ENCODE measurements at places on chromosomes 1 and 21.

GRCh38 chr1:186643614-186644013, 36.6 kb downstream of the PTGS2 start:
- DNase-seq = no peak

DNA sequence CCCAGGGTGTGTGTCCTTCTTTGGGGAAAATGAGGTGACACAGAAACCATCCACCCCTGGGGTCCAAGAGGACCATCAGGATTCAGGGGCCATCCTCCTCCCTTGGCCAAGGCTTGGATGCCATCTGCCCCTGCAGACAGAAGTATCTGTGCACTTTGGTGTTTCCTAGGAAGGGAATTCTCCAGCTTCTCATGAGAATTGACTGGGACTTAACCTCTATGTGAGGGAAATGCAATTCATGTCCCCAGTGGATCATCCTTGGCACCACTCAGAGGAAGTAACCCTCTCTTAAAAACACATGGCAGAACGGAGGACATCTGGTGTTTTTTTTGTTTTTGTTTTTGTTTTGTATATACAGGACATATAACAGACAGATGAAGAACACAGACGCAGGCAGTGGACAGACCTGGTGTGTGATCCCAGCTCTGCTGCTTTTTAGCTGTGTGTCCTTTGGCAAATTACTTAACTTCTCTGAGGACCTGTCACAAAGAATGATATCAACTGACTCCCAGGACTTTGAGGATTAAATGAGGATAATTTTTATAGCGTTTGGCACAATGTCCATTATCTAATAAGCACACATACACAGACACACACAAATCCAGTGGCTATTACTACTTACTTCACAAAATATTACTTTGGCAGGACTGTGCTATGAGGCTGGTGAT, 3.8 kb downstream of the TNN start:
- no peak for DNase-seq

- no peak for DNase-seq
These were observed 51.3 kb downstream of the ABL2 start for GRCh38 chr1:179178183-179178582.

- DNase-seq = no peak
These were observed 378 bp downstream of the ANKRD65 start for GRCh38 chr1:1420654-1421141.

DNA sequence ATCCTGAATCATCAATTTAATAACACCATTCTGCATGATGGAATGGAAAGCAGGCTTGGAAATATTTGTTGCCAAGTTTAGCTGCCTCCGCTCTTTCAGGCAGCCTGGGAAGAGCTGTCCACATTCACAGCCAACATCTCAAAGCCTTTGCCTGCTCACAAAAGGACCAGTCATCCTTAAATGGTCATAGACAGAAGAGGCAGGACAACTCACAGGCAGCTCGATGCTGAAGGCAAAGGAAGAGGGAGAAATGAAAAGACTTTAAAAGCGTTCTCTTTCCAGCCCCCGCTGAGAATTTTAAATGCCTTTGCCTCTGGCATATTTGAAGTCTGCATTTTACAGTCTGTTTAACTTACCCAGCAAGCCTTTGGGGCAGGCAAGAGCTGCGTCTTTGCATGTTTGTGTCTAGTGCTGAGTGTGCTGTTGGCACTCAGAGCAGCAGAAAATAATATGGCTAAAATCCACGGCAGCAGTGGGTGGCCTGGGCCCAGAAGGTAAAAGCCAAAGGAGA, 68.9 kb downstream of the NMNAT2 start:
- DNase-seq = no peak

GRCh38 chr1:217333939-217334338, 297.0 kb downstream of the GPATCH2 start:
- DNase-seq = no peak

DNA sequence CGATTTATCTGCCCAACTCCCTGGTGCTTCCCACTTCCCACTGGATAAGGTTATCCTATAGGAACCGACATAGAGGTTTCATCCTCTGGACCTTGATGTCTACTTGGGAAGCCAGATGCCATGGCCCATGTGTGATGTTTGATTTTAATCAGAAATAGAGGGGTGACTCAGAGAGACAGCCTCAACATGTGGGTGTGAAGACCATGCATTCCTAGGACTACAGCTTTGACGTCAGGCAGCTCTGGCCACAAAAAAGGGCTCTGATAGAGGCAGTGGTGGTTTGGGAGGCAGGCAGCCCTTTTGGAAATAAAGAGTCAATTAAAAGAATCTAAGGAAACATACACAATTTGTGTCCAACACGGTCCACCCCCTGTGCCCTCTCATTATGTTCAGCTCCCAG, 5.2 kb upstream of the SH2D2A start:
- no peak for DNase-seq

DNA sequence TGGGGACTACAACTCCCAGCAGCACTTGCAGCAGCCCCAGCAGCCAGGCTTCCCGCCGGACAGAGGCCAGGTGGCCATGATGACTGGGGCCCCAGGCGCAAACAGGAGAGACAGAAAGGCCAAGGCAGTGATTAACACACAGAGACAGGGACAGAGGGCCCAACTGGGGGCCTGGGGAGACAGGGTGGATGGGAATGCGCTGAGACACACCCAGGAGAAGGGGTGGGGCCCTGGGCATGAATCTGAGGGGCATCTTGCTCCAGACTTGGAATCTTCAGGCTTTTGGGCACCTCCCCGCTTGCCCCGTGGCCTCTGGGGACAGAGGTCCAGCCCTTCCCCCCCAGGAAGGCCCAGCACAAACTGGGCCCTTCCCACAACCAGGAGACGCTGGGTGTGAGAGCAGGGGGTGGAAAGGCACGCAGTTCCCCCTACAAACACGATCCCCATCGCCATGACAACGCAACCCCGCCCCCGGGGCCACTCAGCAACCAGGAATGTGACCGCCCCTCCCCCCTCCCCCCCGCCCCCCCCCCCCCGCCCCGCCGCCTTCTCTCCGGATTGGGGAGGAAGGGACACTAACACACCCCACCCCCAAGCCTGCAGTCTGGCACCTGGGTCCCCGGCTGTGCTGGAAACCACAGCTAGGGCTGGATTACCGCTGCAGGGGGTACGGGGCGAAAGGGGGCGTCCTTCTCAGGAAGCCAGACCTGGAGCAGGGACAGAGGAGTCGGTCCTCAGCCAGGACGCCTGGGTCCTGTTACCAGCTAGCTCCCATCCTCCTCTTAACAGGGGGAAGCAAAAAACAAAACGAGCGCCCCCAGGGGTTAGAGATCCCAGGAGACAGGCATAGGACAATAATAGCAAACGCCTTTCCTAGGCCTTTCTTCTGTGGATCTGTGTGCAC, 4.5 kb downstream of the HDGF start:
- peak; percentile 96 for DNase-seq

DNA sequence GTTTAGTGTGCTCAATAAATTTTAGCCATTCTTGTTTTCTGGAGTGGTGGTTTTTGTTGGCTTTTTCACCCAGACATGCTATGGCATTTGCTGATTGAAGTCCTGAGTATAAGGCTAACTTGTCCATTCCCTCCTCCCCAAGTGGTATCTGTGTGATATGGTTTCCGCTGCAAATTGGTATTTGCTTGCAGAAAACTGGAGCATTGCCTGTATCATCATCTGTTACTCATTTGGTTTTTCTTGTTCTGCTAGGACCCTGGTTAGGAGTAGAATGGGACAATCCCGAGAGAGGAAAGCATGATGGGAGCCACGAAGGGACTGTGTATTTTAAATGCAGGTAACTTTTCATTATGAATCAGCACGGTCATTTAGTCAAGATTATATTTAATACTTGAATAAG, 34.0 kb downstream of the TBCE start:
- no peak for DNase-seq

DNA sequence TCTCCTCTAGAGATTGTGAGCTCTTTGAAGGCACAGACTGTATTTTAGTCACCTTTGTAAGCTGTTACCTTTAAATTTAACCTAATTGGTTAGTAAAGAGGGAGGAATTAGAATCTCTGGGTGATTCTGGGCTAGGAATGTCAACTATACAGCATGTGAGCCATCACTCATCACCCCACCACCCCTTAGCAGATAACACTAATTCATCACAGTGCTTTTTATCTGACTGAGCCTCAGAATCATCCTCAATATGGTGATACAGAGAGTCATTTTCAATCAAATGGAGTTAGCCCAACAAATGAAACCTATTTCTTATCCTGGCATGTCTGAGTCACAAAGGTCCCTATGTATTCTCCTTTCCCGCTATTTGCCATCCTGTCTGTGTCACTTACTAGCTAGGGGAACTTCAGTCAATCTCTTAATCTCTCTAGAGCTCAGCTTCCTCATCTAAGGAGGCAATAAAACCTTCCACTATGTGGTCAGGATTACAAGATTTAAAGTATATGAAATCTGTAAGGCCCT, 13.3 kb downstream of the KCNJ10 start:
- no peak for DNase-seq

- no peak for DNase-seq
These were observed 550.2 kb downstream of the LMO4 start for GRCh38 chr1:87878873-87879272.

DNA sequence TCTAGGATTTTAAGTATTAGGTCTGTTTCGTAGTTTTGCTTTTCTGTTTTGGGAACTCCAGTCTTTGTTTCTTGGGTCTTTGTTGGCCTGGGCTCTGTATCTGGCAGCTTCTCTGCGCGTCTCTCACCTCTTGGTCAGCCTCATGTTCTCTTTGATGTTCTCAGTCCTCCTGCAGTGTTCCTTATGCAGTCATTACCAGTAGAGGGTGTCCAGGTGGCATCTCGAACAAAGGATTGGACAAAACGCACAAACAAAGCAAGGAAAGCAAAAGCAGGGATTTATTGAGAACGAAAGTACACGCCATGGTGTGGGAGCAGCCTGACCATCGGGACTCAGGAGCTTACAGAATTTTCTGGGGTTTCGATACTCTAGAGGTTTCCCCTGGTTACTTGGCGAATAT, 133.7 kb upstream of the COL6A1 start:
- DNase-seq = no peak

DNA sequence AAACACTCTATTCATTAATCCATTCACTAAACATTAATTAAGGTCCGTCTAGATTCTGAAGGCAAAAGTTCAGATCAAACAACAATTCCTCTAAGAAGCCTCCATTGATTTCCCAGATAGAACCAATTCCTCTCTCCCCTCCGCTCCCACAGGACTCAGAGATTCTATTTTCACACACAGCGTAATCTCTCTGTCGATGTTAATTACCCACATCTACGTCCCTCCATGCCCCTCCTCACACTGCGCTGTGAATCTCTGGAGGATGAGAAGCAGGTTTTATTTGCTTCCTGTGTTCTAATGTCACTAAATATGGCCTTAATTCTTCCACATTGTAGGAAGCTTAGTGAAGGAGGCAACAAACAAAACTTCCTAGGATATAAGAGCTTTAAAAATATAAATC, 306.7 kb downstream of the DSCAM start:
- DNase-seq = no peak

GRCh38 chr1:57839067-57839466, 415.2 kb upstream of the DAB1 start:
- no peak for DNase-seq

DNA sequence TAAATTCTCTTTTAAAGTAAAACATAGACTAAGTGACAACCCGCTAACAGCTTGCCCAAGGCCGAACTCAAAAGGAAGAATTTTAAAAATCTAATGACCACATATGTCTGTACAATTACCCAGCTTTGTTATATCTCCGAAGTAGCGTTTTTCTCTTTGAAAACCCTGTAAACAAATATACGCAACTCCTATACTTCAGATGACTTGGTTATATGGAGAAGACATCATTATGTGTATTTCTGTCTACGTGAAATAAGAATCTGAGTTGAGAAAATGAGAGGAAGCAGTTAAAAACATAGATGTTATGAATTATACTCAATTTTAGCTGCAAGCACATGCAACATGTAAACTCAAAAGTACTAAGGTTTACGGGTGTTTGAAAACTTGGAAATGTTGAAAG, 2.0 kb downstream of the PBX1 start:
- no peak for DNase-seq

- no peak for DNase-seq
These were observed 280.3 kb downstream of the OMA1 start for GRCh38 chr1:58266242-58266641.

- no peak for DNase-seq
These were observed 41.6 kb upstream of the GRHL3 start for GRCh38 chr1:24277420-24278169.

GRCh38 chr1:16207318-16208269, 4.9 kb downstream of the ARHGEF19 start:
- DNase-seq = peak; percentile 53

- DNase-seq = no peak
These were observed 75.5 kb downstream of the MORN1 start for GRCh38 chr1:2315674-2316450.

- DNase-seq = no peak
These were observed 68.1 kb downstream of the VWA5B1 start for GRCh38 chr1:20358761-20359263.

Measured in uterus (tissue), 4 donors.